Jurkat, Clone E6-1 (cell line): ENCODE measurements at places on chromosomes 3 and 15.

GRCh38 chr15:45091576-45091975, 22.4 kb downstream of the DUOX2 start:
- no peak for DNase-seq

GRCh38 chr3:155778462-155778861, 27.6 kb downstream of the C3orf33 start:
- DNase-seq = no peak

- peak; percentile 39 for DNase-seq
Observed at GRCh38 chr3:183018421-183019192, 38.3 kb upstream of the DCUN1D1 start.

DNA sequence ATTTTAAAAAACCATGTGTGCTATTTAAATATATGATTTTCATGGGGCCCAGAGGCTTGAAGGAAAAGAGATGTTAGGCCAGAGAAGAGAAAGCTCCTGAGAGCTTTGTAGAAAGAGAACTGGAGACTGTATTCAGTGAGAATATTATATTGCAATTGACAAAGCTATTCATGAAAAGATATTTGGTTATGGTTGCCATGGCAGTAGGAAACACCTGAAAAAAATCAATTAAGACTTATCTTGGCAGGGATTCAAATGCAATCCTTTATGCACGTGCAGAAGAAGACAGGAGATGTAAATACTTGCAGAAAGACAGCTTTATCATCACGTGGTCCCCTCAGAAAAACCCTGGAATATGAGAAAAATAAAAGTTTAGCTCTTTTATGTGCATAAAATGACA, 636.0 kb upstream of the TBL1XR1 start:
- DNase-seq = no peak

DNA sequence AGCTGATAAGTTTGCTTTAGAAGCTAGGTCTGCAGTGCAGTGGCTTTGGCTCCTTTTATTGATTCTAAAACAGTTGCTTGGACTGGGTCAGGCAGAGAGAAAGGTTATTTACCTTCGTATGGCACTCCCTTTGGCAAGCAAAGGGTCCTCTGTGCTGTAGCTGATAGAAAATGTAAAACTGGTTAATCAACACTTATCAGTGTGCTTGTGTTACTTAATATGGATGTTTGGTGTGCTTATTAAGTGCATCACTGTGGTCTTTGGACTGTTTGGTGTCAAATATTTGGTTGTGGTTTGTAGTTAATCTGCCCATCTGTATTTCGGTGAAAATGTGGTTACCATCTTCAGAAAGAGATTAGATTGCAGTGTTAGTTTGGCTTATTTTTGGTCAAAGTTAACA, 16.0 kb downstream of the UBE2E2 start:
- DNase-seq = peak; percentile 38

DNA sequence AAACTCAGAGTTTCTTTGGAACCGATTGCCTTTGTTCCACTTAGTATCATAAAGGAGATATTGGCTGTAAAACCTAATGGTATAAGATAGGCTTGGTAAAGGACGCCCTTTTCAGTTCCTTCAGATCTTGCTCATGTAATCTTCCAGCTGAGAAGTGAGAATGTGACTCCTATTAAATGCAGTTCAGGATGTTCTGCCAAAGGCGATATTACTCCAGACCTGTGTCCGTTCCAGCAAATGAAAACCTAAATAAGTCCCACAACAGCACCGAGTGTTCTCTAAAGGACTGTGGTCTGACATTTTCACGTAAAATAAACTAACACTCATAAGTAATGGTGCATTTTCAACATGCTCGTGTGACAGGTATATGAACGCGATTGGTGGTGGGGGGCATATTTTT, 276.2 kb downstream of the FEZF2 start:
- DNase-seq = no peak

GRCh38 chr3:138187296-138188012, at the start of gene ARMC8:
Gene ARMC8, plus strand, starts transcription at chr3:138187301. Its CDS starts 254 bp downstream, at chr3:138187555.
- no peak for DNase-seq
